ENCODE measurements at places on chromosomes 5 and 9.
A peak's percentile ranks its signal among the peaks of the same experiment; 100 is the strongest.

DNA sequence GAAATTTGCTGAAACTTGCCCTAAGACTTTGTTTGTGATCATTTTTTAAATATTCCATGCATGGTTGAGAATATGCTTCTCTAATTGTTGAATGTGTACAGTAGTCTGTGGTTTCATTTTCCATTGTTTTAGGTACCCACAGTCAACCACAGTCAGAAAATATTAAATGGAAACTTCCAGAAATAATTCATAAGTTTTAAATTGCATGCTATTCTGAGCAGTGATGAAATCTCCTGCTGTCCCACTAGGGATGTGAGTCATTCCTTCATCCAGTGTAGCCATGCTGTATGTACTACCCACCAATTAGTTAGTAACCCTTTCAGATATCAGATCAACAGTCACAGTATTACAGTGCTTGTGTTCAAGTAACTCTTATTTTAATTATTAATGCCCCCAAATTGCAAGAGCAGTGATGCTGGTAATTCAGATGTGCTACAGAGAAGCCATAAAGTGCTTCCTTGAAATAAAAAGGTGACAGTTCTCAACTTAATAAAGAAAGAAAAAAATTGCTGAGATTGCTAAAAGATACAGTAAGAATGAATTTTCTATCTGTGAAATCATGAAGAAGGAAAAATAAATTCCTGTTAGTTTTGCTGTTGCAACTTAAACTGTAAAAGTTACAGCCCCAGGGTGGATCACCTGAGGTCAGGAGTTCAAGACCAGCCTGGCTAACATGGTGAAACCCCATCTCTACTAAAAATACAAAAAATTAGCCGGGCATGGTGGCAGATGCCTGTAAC, 79.9 kb upstream of the FBXL17 start:
- peak; percentile 53 for DNase-seq

DNA sequence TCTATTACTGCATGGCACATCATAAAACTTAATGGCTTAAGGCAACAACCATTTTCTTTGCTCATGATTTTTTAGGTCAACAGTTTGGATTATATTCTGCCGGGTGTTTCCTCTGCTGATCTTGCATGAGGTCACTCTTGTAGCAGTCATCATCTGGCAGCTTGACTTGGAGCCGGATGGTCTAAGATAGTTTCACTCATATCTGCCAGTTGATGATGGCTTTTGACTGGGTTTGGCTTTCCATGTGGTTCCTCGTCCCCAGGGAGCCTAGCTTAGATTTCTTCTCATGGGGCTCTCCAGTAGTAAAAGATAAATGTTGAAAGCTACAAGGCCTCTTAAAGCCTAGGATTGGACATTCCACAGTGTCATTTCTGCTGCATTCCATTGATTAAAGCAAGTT, 27.4 kb downstream of the LNPEP start:
- no peak for DNase-seq

DNA sequence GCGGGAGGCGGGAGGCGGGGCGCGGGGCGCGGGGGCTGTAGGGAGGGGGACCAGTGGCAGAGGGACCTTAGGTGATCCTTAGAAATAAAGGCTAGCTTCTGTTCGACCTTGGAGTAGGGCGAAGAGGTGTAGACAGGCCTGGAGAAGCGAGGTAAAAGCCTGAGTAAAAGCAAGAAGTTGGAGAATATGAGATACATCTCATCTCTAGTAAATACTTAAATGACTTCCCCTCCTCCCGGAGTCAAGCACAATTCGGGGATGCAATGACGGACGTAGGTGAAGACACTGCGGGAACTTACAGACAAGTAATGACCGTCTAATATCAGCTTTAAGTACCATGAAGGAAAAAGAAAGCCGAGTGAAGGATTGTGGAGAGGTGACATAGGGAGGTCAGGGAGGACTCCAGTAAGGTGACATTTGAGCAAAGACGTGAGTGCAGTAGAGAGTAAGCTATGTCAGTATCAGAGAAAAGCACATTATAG, 466 bp downstream of the SMC2 start:
- DNase-seq: no peak

DNA sequence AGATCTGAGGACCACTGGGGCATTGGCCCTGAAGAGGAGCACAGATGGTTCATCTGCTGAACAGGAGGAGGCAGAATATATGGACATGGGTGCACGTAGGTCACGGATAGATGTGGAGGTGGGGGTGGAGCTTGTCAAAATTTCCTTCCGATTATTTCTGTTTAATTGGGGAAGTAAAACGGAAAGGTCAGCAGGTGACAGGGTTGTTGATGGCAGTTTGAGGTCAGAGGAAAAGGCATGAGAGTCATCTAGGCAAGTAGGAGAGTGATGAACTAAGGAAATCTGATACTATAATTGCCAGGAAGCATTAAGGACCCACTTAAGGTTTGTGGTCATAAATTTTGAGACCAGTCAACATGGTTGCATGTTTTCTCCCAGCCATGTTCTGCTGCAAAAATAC, 8.4 kb upstream of the FAM81B start:
- DNase-seq: no peak

GRCh38 chr5:112308608-112309007, 110.5 kb downstream of the EPB41L4A start:
- DNase-seq: no peak

DNA sequence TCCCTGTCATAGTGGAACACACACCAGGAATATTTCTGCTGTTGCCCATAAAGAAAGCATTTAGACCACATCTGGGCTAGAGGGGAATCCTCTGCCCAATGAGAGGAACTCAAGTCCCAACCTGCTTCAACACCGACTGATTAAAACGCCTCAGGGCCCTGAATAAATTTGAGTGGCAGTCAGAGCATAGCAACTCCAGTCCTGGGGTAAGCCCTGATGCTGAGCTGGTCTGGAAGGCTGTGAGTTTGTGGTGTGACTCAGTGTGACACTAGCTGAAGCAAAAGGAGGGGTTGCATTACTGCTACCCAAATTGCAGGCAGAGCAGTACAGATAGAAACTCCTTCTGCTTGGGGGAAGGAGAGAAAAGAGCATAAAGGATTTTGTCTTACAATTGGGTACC, 148.3 kb downstream of the PRDM9 start:
- DNase-seq: no peak

- DNase-seq: no peak
These were observed 171.4 kb downstream of the MCTP1 start for GRCh38 chr5:95113489-95113888.

DNA sequence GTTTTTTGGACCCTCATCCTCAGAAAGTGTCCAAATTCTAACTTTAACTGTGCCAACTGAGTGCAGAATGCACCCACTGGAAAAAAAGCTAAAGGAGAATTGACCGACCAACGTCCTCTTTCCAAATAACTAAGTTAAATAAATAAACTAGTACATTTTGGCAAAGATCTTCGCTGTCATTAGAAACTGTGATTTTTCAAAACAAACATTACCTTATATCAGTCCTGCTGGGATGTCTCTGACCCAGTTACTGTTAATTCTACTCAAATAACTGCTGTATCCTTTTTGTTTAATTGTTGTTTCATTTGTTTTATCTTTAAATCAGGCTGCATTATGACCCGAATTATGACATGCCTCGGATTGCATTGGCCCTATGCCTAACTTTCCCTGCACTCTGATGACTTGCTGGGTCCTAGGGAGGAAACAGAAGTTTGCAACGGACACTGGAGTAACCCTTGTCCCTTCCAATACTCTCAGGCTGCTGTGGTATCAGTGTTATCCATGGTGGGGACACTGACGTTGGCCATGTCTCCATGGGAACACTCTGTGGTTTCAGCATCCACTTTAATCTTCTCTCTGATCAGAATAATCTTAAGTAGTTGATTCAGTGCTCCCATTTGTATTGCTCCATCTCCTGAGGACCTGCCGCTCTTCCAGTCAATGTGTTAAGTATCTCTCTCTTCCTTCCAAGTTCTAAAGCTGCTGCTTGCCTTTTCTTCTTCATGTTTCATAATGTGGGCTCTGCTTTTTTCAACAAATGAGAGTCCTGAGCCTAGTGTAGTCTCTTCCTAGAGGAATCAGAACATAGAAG, 11.1 kb upstream of the IFNA5 start:
- no peak for DNase-seq

DNA sequence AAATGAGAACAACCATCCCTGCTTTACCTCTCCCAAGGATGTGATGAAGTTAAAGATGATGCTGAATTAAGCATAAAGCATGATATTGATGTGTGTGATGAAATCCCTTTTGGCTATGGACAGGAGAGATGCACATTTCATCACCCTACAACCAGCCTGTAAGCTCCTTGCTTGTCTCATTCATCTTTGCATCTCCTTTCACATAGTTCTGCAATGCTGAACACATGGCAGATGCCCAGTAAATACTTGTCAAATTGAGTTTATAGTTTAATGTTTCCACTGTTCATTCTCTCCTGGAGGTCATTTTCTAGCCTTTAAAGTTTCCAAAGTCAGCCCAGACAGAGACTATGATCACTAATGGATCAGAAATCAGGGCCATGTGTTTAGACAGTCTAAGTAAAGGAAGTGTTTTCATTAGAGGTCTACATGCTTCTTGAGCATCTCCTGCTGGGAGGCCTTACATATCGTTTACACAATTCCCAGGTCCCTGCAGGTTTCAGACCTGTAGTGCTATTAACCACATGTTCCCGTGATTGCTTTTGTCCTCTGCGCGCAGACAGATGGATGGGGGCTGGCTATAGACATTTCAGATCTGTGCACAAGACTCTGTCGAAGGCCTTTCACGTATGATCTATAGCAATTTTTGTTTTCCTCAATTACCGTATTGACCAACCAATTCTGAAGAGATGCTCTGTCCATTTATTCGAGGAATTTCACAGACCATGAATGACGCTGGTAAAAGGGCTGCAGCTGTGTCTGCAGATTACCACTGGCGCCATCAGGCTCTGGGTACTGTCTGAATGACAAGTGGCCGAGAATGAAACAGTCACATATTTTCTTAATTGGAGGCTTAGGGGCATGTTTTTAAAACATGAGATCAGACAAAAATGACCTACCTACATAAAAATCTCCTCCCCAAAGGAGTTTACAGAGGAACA, 49.0 kb upstream of the CKMT2 start:
- DNase-seq: no peak

DNA sequence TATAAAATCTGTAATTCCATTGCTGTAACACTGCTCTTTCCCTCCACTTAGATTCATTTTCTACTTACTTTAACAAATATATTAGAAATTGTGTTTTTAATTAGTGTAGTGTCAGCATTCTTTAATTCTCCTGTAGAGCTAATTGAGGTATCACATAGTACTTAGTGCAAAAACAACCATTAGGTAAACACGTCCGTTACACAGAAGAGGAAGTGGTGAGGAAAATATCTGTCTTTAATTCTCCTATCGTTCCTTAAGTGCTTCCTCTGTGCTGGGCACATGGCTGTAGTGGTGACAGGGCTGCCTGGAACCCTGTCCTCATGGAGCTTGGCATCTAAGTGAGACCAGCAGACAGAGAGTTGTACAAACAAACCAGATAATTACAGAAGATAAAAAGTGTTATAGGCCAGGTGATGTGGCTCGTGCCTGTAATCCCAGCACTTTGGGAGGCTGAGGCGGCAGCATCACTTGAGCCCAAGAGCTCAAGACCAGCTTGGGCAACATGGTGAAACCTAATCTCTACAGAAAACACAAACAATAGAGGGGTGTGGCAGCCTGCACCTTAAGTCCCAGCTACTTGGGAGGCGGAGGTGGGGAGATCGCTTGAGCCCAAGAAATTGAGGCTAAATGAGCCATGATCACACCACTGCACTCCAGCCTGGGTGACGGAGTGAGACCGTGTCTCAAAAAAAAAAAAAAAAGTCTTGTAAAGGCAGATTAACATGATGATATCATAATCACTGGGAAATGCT, 36.4 kb downstream of the PARP8 start:
- no peak for DNase-seq

DNA sequence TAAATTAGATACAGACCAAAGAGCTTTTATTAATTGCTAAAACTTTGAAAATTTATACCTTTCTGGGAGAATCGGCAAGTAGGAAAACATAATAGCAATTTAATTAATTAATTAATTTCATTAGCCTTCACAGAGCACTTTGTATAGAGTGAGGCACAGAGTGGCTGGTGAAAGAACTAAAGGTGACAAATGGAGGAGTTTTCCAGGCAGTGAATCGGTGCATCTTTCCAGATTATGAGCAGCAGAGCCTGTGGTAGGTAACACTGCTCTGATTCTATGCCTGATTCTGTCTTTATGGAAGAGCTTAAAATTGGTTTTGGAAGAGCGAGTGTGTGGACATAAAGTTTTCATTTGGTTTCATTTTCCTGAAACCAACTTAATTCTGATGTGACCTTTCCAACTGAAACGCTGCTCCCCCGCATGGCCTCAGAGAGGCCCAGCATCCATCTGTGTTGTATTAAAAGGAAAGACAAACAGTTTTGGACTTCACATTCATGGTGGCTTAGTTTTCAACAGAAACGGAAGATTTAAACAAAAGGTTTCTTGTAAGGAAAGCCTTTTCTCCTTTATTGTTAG, 188.9 kb upstream of the RPS23 start:
- peak; percentile 7 for DNase-seq

GRCh38 chr5:169791251-169791650, 154.2 kb downstream of the DOCK2 start:
- no peak for DNase-seq

GRCh38 chr5:1997640-1998347, 115.1 kb upstream of the IRX4 start:
- DNase-seq: no peak

DNA sequence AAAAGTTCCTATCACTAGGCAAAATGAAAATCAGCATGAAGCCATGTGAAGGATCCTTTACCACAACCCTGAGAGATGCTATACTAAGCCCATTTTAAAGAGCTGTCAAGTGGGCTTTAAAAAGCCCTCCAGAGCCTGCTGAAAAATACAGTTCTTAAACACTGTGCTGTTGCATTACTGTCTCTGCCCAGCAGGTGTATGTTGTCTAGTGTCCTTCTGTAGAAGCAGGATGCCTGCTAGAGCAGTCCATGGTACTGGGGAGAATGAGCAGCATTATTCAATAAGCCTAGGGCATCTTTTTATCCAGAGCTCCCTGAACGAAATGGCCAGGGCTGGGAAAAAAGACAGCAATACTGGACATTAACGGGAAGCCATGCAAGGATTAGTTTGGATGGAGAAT, 126.2 kb upstream of the PLCXD3 start:
- DNase-seq: no peak

DNA sequence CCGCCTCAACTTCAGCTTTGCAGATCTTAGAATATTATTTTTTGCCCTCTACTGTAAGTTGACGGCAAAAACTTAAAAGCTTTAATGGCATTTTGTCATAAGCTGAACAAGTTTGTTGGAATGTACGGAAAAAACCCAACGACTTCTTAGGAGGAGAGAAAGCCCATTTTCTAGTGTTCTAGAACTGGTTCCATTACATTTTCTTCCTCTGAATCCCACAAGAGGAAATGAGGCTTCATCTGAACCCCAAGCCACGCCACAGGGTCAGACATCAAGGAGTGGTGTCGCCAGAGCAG, 113.7 kb downstream of the LHFPL2 start:
- no peak for DNase-seq

- DNase-seq: no peak
These were observed 9.1 kb downstream of the UBAC1 start for GRCh38 chr9:135951889-135952663.

DNA sequence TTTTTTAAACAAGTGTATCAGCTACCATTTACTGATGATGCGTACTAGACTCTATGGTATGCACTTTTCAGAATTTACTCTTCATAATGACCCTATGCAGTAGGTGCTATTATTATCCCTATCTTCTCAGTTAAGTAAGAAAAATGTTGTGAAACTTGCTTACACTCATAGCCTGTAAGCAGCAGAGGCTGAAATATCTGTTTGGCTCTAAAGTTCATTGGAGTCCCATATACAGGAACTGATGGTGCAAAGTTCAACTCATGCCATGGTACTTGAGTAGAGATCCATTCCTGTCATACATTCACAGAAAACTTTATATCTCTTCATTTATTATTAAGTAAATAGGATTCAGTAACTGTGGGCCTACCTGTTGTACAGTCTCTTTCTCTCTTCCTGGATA, 41.4 kb upstream of the CCDC112 start:
- no peak for DNase-seq

Measured in fibroblast of skin of left biceps (primary cell).